ENCODE measurements at places on chromosomes 6 and 20.

DNA sequence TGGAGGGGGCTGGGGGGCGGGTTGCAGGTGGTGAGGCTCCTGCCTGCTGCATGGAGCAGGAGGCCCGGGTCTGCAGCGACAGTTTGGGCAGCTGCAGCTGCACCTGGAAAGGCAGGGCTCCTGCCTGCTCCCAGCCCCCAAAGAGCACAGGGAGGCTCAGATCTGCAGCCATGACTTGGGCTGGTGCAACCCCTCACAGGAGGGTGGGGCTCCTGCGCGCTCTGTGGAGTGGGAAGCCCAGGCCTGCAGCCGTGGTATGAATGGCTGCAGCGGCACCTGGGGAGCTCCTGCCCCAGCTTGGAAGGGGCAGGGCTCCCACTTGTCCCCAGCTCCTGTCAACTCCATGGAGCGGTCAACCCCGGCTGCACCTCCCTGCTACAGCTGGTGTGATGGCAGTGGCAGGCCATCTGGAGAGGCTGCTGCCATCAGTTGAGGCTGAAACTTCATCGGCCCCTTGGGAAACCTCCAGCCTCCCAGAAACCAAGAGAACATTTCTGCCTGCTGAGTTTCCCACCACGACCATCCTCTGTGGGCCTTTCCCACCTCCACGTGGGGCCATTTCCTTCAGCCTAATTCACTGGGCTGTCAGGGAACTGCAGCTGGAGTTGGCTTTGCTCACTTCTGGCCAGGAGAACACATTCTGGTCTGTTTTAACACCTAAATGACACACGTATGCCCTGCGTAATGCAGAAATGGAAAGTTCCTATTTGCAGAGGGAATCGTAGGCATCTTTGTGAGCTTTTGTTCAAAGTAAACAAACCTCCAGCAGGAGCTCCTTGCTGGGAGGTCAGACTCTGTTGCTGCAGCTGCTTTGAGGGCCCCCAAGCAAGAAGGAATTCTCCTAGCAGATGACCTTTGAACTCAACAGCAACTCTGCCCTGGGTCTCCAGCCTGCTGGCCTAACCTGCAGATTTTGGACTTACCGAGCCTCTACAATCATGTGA is 429.0 kb downstream of the PREX1 start:
- DNase-seq = no peak

DNA sequence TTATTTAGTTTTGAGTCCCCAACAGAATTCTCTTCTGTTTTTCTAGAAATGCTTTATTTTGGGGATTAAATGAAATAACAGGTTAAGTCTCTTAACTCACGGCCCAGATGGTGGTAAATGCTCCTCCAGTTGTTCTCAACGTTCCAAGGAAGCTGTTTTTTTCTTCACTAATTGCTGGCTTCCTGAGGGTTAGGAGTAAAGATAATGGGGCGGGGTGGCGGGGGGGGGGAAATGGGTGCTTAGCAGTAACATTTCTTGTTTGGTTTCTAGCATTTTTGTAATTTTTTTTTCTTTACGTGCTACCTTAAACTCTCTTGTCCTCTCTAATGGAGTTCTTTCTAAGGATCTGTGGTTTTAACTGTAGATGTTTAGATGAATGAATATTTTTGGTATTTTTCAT is 2.2 kb downstream of the SRSF3 start:
- no peak for DNase-seq

- DNase-seq = no peak
Observed at GRCh38 chr6:15672291-15672690, 9.5 kb upstream of the DTNBP1 start.

GRCh38 chr20:48747840-48748414 is 79.9 kb downstream of the PREX1 start:
- DNase-seq = no peak

DNA sequence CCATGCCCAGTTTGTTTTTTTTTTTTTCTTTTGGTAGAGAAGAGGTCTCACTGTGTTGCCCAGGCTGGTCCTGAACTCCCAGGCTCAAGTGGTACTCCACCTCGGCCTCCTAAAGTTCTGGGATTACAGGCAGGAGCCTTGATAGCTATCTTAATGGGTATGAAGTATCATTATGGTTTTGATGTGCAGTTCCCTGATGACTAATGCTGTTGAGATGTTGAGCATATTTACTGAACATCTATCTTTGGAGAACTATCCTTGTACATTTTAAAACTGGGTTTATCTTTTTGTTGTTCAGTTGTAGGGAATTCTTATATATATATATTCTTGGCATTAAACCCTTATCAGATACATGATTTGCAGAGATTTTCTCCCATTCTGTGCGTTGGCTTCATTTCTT is 21.4 kb upstream of the MYL9 start:
- no peak for DNase-seq

DNA sequence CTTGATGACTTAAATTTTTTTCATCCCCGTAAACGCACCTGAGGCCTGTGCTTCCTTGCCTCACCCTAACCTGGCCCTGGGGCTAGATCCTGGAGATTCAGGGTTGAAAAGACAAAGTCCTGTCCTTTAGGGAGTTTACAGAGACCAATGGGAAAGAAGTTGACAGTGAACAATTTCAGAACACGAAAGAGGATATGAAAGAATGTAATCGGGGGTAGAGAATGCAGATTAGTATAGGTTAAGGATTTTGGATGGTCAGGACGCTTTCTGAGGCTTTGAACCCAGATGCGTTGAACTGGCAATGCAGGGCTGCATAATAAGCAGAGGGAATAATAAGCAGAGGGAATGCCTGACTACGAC is 1.7 kb upstream of the FBXO5 start:
- no peak for DNase-seq

DNA sequence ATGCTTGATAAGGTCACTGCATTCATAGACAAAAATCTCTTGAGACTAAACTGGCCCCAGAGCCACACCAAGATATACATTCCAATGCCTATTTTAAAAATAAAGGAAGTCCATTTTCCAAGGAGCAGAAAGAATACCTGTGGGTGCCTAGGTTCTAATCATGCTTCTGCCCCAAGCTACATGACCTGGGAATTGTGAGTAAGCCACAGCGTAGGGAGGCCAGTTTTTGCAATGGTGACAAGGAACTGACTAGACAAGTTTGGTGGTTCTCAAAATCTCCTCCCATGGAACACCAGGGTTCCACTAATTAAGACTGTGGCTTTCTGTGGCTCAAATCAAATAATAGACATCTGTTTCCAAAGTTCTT is 83.3 kb downstream of the GMDS start:
- no peak for DNase-seq

DNA sequence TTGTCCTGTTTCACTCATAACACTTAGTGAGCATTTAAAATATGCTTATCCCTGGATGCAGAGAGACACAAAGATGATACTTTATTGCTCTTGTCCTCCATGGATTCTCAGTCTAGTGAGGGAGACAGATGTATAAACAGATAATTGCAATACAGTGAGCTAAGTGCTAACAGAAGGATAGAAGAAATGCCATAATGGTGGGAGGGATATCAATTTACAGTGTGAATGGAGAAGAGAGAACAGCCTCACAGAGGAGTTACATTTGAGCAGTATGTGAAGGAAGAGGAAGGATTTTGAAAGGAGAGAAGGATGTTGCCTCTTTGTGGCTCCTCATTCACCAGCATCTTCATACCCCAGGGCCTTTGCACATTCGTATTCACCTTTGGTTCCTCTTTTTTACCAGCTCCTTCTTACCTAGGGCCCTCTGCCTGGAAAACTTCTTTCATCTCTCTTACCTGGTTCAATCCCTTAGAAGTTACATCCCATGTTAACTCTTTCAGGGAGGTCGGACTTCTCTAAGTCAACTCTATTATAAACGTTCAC is 341.7 kb downstream of the PRL start:
- DNase-seq = no peak

- no peak for DNase-seq
Observed at GRCh38 chr6:51854876-51855275, 232.5 kb downstream of the PKHD1 start.

DNA sequence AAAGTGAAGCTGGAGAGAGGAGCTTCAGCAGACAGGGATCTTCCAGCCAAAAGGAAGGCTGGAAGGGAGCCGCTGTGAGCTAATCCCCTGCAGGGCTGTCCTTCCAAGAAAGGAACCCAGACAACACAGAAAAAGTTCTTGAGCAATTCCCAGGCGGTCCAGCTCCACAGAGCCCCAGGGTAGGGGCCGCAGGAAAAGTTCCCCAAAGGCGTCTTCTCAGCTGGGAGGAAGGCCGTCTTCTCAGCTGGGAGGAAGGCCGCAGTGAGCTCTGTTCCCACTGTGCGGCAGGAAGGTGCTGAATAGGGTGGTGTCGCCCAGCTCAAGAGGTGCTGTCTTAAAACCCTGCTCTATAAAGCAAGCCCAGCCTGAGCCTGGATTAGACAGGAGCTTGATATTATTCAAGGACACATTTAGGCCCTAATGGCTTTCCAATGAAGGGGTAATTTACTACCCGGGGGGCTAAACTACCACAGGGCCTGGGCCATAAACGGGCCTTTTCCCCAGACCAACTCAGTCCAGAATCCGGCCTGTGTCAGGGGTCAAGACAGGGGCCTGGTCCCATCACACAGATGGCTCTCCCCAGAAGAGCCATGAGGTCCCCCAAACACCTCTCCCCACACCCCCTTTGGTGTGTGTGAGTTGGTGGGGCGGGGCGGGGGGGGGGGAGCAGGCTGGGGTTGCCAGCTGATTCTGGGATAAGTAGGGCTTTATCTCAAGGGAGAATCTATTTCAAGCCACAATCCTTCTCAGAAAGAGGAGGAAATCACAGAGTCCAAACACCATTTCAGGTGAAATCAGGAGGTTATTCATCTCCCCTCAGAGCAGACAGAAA is 103.6 kb downstream of the NOL4L start:
- no peak for DNase-seq

- DNase-seq = no peak
Observed at GRCh38 chr20:59745201-59745600, 140.9 kb downstream of the PHACTR3 start.

DNA sequence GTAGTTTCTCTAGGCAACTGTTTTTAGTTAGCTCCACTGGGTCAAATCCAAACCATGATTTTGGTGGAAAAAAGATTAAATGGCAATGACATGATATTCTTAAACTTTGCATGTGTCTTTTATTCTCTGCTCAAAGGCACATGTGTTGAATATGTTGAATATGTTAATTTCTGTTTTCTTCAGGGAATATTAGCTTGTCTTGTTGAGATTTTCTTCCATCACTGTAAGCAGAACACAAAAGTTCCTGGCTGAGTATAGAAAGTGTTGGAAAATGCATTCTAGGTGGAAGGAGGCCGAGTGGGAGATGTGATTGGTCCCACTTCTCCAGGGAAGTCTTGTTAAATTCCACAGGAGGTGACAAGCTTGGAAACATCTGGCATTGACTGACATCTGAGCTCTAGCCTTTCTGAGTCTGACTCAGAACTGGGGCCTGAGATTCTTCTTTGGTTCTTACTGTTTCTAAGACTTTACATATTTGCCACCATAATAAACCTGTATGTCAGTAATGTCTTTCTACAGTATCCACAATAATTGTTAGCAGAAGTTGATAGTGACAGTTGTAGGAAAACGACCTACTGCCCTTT is 81.1 kb downstream of the LAMA4 start:
- DNase-seq = no peak

DNA sequence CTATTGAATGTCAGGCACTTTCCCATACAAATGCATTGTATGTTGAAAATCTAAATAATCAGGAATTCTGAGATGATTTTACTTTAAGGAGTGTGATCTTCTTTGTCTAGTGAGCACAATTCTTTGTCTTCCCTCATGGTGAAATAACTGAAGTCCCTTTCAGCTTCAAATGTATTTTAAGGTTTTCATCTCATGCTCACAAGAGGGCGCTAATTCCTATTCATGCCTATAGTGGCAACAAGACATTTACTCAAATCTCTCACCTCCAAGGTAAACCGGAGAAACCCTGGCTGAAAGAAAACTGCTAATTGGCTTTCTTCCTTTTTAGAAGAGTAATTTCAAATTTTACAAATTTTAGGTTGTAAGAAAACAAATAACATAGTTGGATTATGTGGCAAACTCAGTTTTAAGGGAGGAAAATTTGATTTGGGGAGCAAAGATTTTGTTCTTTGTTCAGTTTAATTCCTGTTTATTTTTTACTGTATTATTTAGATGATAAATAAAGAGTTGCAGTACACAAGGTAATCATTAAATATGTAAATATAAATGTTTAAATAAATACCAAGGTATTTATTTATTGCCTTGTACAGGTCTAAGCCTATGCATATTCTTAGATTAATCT is 69.1 kb downstream of the SLC35F1 start:
- DNase-seq = peak; percentile 44

DNA sequence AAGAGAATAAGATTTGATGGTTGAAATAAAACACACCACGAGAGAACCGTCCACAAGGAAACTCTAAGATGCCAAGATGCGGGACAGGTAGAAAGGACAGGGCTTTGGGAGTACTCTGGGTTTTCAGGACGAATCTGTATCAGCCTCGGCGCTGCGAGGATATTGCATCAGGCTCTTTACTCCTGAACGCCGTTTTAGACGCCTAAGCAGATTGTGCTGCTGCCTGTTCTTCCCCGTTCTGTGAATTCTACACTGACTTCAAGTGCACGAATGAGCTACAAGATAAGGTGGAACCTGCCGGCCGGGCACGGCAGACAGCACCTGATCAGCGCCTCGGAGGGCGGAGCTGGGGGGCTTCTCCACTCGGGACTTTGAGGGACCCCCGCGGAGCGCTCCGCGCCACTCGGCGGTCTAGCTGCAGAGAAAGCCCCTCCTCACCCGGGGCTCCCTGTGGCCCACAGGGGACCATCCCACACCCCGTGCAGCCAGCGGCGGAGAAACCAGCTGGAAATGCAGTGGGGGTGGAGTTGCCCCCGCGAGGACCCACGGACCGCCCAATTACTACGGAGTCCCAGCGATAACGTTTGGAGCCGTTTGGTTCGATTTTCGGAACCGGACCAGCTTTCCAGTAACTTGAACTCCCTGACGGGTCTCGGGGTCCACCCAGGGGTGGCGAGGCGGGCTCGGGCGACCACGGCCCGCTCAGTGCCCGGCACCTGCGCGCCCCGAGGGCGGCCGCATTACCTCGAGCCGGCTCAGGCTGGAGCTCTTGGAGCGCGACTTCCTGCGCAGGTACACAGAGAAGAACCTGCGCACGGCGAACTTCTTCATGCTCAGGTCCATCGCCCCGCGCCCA is 646 bp downstream of the RPS6KA2 start:
- no peak for DNase-seq

GRCh38 chr6:89359561-89359960 is 7.0 kb upstream of the UBE2J1 start:
- DNase-seq = peak; percentile 89

DNA sequence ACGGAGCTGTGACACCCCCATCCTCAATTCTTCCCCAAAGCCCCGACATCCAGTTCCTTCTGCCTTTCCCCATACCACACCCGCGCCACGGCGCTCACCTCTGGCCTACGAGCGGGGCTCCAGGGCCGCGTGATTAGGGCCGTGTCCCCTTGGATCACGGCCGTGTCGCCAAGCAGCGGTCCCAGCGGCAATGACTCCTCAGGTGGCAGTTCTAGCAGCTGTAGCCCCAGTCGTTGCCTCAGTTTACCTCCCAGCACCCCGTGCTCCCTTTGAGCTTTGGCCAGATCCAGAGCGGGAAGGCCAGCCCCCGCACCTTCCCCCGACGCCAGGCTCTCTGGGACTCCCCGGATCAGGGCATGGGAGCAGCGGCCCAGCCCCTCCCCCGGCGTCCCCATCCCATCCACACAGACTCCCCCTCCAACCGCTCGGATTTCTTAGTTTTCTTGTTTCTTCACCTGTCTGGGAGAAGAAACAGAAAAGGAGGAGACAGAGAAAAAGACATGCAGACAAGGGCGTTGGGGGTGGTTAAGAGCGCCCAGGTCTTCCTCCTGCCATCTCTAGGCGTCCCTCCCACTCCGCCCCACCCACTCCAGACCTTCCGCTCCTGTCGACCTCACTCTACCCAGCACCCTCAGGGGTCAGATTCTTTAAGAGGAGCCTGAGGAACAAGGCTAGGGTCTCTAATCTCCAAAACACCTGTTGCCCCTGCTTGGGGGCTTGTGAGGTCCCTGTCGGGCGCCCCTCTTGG is at the start of gene DDAH2:
DDAH2 (minus strand) TSS at position 533 of the 748 bp plus-strand sequence; CDS start at position 395, 138 bp downstream.
- no peak for DNase-seq

GRCh38 chr6:4743062-4743461 is 33.1 kb upstream of the CDYL start:
- no peak for DNase-seq

Measured in foreskin melanocyte (primary cell).